ENCODE measurements at places on chromosomes 1 and 21.

GRCh38 chr1:44676484-44677200 is 2.1 kb downstream of the ARMH1 start:
- DNase-seq: no peak

- DNase-seq: peak; percentile 95
Measured at GRCh38 chr1:150561254-150561973, 12.2 kb downstream of the ADAMTSL4 start.

- peak; percentile 28 for DNase-seq
Measured at GRCh38 chr1:32900956-32901822, at the start of gene TMEM54. TMEM54 (minus strand) TSS chr1:32901389; CDS start chr1:32901238, 151 bp downstream.

GRCh38 chr1:183628537-183628936 is 7.0 kb downstream of the ARPC5 start:
- no peak for DNase-seq

- DNase-seq: no peak
Measured at GRCh38 chr1:47225430-47226100, 6.5 kb downstream of the TAL1 start.

GRCh38 chr1:230878591-230878990 is 10.3 kb upstream of the C1orf198 start:
- no peak for DNase-seq

- DNase-seq: no peak
Measured at GRCh38 chr21:32413015-32413504, 554 bp downstream of the EVA1C start.

DNA sequence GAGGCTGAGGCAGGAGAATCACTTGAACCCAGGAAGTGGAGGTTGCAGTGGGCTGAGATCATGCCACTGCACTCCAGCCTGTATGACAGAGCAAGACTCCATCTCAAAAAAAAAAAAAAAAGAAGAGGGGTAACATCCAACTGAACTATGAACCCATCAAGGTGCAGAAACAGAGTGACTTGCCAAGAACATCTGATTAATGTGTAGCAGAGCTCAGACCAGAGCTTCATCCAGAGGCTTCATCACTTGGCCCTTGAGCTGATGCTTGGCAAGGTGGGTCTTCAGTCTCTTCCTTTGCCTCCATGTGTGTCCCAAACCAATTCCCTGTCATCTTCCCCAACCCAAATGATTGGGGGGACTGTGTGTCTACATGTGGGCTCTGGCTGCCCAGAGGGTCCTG is 32.6 kb downstream of the HSD3B1 start:
- DNase-seq: no peak
